ENCODE measurements at places on chromosomes 3 and 15.

DNA sequence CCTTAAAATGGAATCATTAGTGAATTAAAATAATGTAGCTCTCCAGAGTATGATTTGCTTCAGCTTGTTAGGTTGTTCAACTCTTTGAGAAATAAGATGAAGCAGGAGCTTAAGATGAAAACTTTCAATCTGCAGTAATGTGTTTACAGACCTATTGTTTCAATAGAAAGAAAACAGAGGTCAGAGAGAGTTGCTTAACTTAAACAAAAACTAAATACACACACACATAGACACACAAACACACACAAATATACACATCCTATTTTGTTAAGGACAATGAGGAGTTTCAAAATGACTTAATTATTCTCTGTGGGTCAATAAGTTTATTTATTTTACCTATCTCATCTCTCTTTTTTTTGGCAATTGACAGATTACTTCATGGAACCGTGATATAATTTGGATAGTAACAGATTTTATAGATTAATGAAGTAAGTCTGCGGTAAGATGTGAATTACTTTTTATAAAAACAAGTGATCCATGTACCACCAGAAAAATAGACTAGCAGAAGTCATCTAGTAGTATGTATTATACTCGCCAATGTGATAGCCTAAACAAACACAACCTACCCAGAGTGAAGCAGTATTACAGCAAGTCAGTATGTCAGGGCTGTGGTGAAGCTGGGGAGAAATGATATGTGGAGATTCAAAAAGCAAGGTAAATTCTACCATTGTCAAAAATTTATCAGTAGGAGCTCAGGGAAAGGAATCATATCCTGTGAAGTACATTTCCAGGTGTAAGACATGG is 76.7 kb upstream of the DCBLD2 start:
- no peak for DNase-seq

- no peak for DNase-seq
These were observed 281.9 kb upstream of the LRRFIP2 start for GRCh38 chr3:37456270-37456708.

DNA sequence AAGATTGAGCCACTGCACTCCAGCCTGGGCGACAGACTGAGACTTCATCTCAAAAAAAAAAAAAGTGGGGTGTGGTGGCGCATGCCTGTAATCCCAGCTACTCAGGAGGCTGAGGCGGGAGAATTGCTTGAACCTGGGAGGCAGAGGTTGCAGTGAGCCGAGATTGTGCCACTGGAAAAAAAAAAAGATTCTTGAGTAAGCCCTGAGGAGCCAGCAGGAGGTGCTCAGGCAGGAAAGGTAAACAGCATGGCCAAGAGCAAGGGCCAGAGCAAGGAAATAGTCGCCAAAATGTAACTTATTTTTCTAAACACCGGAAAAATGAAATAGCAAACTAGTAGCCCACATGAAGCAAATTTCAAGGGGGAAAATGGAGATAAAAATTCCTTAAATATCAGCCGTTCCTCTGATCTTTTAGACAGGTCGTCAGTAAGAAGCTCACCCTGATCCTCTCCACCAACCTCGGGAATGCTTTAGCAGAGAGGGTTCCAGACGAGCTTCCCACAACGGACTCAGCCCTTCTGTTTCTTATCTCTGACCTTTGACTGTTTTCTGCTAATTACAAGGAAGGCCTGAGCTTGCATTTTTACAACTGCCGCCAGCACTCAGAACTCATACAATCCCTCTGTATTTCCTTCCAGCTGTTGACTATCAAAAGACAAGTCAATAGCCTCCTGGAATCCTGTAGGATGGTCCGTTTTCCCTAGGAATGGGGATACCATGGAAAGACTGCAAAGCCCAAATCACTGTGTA is 45.0 kb upstream of the AKAP13 start:
- no peak for DNase-seq

DNA sequence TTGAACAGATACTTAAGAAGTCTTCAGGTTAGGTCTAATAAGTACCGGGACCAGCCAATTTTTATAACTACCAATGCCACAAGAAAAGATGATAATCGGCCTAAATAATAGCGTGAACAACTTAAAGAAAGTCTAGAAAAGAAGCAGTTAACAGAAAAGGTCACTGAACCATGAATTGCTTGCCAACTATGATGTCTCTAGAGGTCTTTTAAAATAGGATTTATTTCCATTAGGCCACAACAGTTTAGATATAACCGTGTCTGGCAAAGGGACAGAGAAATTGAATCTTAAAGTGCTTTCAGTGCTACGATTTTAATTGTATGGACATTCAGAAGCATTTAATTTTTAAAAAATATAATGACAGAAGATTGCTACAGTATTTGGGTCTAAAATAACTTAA is 1070.4 kb downstream of the ROBO1 start:
- no peak for DNase-seq

GRCh38 chr3:48429317-48429959 is 448 bp downstream of the PLXNB1 start:
- DNase-seq: peak; percentile 90

DNA sequence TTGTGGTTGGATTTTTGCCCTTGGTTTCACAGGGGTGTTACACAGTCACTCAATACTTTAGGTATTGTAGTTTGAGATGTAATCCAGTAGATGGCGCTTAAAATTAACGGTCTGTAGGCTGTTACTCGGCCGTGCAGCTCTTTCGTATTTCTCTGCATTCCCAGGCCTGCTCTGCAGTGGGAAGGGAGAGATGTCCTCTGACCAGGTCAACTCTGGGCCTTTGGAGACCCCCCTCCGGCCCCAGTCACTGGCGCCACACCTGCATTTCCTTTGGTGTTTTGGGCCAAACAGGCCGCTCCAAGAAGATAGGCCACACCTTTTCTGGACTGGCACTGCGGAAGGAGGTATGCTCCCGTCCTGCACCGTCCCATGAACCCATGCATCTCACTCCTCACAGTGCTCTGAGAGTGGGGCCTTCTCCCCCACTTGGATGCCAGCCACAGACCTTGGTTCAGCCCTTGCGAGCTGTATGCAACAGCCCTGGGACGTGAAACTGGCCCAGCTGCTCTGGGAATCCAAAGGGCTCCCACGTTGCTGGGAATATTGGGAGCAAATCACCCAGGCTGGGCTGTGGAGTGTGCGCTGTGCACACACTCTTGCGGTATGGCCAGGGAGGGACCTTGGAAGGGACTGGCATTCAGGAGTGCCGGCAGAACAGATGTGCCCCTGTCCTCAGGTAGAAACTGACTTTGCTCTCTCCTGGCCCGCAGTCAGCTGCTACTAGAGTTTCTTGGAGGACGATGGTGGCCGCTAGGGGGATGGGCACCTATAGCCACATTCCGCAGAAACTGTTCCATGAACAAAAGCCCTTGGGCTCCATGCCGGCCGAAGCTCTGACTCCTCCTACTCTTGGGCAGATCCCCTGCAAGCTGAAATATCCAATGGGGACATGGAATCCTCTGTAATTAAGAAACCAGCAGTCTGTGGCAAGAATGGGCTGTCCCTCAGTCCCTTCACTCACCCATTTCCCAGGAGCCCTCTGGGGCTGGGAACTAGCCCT is 410.5 kb upstream of the CADM2 start:
- no peak for DNase-seq
